T follicular helper cell (primary cell): ENCODE measurements at places on chromosomes 5 and 9.

- no peak for DNase-seq
These were observed 76.6 kb downstream of the PPIC start for GRCh38 chr5:122959740-122960445.

GRCh38 chr9:127263237-127263636, 1.3 kb upstream of the GARNL3 start:
- DNase-seq = no peak

DNA sequence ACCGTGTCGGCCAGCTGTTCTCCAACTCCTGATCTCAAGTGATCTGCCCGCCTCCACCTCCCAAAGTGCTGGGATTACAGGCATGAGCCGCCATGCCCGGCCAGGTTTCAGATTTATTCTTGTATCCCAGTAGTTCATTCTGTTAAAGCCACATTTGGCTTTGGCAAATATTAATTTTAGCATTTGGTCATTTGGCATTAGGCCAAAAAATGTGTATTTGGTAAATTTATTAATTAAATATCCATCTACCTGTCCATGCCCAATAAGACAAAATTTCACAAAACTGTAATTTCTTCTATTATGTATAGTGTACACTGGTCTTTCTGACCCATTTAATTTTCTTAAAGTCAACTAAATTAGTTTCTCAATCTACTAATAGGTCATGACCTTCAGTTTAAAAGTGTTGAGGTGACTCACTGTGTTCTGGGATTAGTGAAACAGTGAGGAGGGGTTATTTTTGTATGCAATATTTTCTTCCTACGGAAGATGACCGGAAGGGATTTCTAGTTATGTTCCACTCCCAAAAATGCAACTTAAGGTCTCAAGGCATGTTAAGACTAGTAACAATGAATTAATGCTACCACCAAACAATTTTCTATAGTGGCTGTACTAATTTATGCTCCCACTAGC, 21.0 kb downstream of the OSTF1 start:
- no peak for DNase-seq

DNA sequence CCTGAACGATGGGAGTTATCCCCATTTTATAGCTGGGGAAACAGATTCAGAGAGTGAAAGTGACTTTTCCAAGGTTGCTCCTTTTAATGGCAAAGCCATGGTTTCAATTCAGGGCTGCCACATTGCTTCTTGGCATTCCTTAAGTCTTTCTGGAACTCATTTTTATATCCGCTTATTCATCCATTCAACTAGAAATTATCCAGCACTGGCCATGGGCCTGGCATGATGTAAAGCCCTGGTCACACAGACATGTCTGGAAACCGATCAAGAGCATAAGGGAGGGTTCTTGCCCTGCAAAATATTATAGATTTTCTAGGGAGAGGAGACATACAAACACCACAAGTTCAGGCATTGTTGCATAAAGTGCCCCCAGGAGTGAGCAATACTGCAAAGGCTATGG, 43.0 kb upstream of the COL15A1 start:
- DNase-seq = no peak

GRCh38 chr5:160520609-160521391, 99.1 kb downstream of the PTTG1 start:
- DNase-seq = no peak

DNA sequence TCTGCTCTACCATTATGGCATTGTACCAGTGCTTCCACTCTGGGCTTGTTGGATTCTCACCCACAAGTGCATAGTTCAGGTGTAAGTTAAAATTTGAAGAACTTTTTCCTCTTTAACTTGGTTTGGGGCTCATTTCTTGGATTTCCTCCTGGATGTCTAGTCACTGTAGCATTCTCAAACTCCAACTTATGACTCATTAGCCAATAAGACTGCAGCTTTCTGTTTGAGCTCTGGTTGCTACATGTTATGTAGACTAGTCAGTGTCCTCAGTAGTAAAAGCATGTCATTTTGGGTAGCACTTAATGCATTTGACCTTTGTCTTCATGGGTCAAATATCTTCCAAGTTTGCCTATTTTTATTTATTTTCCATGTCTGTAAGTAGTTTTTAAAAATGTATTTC, 790.8 kb downstream of the BRINP1 start:
- DNase-seq = no peak

DNA sequence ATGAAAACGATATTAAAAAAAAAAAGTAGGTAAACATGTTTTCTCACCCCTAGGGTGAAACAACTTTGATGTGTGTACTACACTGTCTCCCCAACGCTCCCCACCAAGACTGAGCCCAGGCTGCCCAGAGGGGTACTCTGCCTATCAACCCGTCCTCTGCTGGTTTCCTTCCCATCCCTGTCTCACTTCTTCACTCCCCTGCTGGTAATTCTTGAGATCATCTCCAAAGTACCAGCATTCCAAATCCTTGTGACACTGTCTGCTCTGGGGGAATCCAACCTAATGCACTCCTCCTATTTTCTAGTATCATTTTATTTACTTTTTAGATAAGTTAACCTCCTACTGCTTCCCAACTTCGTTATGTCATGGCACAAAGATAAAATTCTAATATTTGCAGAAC, 6.3 kb upstream of the APTX start:
- no peak for DNase-seq

DNA sequence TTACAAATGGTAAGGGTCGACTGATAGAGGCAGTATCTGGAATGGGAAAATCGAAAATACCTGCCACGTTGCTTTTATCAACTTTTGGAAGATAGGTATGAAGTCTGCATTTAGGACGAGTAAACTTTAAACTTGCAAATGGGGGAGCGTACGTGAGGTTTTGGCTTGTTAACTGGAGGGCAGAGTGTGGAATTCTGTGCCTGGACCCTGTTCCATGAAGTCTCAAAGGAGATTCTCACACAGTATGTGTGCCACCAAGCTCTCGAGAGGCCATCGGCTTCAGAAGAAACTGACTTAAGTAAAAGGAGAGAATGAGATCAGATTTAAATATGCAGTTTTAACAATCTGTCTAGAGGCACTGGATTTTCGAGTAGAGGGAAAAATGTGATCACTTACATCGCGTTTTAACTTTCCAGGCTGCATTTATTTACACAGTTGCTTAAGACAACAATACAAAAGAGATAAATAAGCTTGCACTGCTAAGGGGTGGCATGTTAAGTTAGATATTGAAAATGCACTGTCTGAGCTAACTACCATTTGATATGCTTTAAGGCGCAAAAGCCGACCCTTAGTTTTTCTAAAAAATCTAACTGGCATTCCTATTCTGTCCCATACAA, 401.6 kb downstream of the EBF1 start:
- no peak for DNase-seq

DNA sequence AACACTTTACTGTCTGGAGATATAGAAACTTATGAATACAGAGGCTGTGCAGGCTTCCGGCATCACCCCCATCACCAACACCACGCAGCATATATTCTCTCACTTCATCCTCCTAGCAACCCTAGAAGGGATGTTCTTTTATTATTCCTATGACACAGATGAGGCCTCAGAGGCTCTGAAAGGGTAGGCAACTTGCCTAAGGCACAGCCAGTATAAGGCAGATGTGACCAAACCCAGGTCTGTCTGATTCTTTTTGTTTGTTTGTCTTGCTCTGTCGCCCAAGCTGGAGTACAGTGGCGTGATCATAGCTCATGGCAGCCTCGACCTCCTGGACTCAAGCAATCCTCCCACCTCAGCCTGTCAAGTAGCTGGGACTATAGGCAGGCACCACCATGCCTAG, 22.8 kb upstream of the CORO2A start:
- no peak for DNase-seq

DNA sequence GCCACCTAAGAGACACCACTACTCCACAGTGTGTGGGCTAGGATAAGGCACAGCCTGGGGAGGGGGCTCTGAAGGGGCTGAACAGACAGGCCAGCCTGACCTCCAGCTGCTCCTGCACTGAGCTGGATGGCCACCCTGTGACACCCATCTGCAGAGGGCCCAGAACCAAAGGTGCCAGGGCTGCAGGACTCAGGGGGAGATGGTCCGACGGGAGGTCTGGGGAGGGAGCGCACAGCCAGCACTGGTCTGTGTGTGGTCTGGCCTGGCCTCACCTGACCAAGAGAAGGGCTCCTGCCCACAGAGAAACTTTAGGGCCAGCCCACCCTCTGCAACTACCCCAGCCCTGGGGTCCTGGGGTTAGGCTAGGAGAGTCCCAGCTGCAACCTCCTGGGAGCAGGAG, 789 bp downstream of the LTC4S start:
- DNase-seq = no peak

DNA sequence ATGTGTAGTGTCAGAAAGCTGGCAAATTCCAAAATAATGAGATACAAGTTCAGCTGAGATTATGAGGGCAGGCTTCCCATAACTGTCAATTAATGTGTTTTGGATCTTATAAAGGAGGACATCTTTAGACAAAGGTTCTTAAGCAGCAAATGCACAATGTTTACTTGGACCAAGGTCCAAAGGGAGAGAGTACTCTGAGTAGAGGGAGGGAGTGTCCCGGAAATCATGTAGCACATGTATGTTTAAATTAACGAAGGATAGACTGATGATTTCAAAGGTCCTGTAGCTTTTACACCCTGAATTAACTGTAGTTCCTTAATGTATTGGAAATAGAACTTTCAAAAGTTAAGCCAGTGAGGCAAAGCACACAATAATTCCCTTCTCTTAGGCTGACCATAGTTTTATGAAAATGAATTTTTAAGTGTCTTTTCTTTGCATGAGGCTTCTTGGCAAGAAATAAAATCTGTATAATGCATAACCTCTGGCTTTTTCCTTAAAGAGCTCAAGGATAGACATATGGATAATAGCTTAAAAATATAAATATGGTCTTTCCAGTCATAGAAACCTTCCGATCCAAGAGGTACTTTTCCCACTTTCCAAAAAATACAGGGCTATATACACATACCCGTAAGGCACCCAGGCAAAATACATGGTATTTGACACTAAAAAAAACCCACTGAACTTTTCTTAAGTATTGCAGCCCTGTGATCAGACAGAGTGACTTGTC, 93.0 kb downstream of the PCSK5 start:
- DNase-seq = no peak

- no peak for DNase-seq
These were observed 481.2 kb downstream of the ACTL7B start for GRCh38 chr9:108374626-108375025.

GRCh38 chr5:15183520-15183919, 311.9 kb upstream of the ANKH start:
- no peak for DNase-seq

DNA sequence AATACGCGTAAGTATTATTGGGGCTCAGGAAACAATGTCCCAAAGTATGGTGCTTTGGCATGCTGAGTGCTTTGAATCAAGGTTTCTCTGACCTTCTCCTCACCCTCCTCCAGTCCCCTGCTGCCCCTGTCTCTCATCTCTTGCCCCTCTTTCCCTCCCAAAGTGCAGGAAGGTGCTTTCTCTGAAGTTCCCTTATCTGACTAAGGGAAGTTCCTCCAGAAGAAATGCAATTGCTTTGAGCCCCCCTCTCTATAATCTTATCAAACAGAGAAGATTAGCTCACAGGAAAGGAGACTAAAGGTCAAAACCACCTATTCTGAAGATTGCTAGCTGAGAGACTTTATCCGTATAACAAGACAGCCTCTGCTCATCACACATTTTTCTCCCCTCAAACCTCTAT, 288.1 kb downstream of the ARL15 start:
- DNase-seq = no peak

GRCh38 chr9:34506623-34507022, 16.2 kb downstream of the ENHO start:
- DNase-seq = no peak

- no peak for DNase-seq
These were observed 392.3 kb downstream of the DMAC1 start for GRCh38 chr9:7407246-7407645.

DNA sequence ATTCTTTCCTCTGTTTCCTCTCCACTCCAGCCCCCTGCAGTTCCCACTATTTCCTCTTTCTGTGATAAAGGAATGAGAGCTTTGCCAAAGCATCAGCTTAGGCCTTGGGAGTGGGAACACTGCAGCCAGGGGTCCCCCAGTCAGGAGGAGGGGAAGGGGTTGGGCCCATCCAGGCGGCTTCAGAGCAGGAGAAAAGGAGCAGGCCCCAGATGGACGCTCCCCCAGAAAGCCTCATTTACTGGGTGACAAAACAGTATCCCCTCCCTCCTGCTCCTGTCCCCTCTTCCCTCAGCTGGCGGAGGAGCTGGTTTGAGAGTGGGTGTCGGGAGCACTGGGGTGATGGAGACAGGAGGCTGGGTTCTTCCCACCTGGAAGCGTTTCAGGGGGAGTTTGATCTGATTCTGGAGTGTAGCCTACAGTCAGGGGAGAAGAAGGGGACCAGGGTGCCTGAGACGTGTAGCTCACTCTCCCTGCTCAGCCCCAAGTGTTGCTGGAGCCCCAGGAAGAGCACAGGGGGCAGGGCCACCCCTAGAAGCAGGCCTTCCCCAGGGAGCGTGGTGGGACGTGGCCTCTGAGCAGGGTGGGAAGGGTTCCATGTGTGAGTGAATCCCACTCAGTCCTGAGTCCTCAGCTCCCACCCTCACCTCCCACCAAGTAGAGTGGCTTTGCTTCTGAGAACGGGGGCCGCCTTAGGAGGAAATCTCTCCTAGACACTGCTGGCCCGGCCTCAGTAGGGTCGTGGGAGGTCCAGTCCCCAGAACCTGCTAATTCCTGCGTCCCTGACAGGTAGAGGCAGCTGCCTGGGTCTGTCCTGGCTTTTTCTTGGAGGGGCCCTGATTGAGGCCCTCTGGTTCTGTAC, 173.1 kb downstream of the CACNA1B start:
- DNase-seq = no peak

- DNase-seq = no peak
These were observed 736 bp upstream of the HSD17B4 start for GRCh38 chr5:119451561-119451960.

DNA sequence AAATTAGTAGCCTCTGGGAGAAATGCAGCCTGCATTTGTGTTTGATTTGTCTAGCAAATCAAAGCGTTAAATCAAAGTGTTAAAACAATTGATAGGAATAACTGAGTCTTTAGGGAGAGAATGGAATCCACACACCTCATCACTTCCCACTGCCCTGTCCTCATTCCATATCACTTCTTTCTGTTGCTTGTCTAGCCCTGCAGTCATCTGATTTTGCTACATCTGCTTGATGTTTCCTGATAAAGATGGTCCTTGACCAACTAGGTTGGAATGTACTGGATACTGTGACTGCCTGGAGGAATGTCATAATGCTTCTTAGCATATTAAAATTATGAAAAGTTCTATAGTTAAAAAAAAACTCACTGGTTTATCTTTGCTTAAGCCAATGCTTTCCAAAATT, 119.9 kb downstream of the DOCK2 start:
- DNase-seq = no peak

GRCh38 chr5:36623832-36624231, 17.4 kb downstream of the SLC1A3 start:
- DNase-seq = no peak

DNA sequence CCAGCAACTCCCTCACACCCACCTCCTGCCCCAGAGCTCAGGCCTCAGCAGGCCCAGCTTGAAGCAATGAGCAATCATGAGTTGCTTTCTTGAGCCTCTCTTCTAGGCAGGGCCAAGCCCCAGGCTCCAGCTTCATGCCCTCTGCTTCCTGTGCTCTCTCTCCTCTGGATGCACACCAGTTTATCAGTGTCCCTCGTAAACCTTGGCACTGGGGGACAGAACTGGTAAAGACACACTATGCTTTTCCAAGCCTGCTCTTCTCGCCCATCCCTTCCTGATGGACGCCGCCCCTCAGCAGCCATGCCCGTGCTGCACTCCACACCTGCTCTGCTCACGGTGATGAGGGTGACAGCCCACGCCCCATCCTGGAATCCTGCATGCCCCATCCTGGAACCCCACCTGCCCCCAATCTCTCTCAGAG, 49.4 kb upstream of the ORM1 start:
- no peak for DNase-seq
